ENCODE measurements at places on chromosomes 11 and 22.

GRCh38 chr11:116888884-116889549 is 51.6 kb upstream of the APOA1 start:
- DNase-seq = no peak

DNA sequence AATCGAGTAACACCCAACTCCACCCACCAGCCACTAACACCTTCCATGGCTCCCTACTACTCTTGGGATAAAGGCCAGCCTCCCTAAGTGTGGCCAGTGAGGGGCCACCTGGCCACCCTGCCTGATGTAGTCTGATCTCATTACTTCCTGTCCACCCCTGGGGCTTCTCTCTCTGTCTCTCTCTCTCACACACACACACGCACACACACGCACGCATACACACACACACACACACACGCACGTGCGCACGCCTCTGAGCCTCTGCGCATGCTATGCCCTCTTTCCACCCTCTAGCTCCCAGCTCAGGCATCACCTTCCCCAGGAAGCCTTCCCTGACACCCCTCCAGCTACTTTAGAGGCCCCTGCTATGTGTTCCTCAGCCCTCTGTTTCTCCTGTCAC is 3.9 kb downstream of the MFNG start:
- no peak for DNase-seq

DNA sequence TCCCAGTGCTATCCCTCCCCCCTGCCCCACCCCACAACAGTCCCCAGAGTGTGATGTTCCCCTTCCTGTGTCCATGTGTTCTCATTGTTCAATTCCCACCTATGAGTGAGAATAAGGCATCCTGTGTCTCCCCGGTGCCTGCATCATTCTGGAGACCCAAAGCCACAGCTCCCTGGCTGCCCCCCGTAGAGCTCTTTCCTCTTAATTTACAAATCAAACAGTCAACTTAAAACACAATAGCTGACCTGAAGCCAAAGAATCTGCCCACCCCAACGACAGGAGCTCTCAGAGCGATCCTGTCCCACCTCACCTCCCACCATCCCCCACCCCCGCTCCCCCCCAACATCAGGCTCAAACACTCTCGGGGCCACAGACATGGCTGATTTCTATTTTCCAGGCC is 558.3 kb downstream of the BRD1 start:
- no peak for DNase-seq

DNA sequence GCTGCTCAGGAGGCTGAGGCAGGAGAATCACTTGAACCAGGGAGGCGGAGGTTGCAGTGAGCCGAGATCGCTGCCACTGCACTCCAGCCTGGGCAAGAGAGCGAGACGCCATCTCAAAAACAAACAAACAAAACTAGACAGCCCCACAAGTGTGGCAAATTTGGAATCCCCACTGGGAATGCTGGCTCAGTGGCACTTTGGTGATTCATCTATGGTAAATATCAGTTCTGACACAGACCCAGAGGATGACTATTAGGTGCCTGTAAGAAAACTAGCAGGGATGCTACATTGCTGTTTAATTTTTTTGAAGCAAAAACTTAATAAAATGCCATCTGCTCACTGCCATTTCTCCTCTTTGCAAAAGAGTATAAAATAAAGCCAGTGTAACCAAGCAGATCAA is 107.9 kb downstream of the NAT10 start:
- no peak for DNase-seq

GRCh38 chr11:63508009-63508408 is 2.1 kb downstream of the LGALS12 start:
- no peak for DNase-seq

DNA sequence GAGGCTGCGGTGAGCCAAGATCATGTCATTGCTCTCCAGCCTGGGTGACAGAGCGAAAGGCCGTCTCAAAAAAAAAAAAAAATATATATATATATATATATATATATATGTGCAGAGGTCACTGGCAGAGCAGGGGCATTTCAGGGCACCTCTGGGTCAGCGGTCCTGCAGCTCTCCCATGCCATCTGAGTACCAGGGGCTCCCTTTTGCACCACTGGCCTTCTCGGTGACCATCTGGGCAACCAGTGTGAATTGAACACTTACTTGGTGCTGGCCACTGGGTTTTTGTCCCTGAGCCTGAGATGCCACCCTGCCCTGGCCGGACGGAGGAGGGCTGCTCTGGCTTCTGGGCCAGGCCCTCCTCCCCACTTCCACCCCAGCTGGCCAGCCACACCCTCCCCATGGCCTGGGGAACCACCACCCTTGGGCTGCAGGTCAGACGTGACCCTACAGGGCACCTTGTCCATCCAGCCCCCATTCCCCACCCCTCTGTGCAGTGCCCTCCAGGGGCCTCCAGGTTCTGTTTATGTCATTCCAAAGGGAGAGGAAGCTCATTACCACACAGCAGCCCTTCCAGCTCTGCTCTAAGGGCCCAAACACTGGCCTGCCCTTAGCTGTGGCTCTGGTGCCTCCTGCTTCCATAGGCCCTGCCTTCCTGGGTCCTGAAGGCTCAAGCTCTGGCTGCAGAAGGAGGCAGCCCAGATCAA is 10.3 kb downstream of the MAPK8IP1 start:
- DNase-seq = no peak

DNA sequence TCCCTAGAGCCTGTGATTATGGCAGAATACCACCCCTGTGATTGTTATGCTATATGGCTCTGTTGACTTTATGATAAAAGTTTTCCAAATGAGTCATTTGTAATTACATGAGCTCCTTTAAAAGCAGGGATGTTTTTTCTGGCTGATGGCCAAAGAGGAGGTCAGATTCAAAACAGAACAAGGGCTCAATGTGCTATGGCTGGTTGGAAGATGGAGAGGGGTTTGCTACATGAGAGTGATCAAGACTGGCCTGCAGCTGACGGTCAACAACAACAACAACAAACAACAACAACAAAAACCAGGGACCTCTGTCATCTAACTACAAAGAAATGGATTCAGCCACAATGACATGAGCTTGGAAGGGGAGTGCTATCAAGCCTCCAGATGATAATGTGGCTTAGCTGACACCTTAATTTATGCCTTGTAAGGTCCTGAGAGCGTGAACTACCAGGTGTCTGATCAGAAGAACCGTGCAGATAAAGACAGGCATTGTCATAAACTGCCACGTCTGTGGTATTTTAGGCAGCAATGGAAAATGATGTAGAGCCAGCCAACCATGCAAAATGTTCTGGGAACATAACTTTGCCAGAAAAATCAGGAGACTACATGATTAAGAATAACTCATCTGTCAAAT is 47.2 kb downstream of the PIWIL3 start:
- DNase-seq = peak; percentile 38

- no peak for DNase-seq
Measured at GRCh38 chr22:30170129-30170528, 76.4 kb downstream of the LIF start.

- no peak for DNase-seq
Measured at GRCh38 chr11:77580712-77581337, 8.9 kb upstream of the AQP11 start.

DNA sequence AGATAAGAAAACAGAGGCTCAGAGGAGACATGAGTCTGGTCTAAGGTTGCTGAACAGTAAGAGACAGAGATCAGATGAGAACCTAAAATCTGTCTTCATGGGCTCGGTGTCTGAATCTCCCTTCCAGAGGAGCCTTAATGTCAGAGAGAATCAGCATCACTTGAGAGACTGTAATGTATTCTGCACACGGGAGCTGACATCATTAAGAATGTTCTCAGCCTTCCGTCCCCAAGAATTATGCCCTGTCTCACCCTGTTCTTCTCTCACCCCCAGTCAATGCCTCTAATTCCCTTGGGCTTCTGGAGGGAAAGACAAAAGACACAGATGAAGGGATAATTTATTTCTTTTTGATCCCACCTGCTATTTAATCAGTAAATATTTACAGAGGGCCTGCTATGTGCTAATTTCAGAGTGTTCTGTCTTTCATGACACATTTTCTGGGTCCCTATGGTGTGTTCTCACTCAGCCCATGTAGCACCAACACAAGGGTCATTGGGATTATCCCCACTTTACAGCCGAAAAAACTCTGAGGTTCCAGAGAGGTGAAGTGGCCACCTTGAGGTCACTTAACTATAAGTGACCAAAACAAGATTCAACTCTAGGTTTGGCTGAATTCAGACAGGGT is 61.8 kb downstream of the CD82 start:
- DNase-seq = no peak

- peak; percentile 2 for DNase-seq
Measured at GRCh38 chr22:30754971-30755758, 60.5 kb downstream of the OSBP2 start.

DNA sequence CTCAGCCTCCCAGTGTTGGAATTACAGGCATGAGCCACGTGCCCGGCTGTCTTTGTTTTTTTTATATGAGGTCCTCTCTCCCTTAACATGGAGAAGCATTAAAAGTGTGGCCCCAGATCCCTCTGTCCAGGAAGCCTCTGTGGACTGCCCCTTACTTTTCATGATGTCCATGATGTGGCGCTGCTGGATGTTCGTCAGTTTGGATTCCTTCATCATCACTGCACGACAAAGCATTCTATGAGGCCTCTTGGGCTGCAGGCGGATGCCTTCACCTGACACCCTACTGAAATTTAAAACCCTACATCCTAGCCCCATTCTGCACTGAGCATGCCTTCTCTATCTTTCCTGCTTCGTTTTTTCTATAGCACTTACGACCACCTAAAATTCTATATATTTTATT is 2.1 kb downstream of the C22orf23 start:
- no peak for DNase-seq

- no peak for DNase-seq
Measured at GRCh38 chr22:19951346-19951745, 9.7 kb upstream of the TXNRD2 start.

DNA sequence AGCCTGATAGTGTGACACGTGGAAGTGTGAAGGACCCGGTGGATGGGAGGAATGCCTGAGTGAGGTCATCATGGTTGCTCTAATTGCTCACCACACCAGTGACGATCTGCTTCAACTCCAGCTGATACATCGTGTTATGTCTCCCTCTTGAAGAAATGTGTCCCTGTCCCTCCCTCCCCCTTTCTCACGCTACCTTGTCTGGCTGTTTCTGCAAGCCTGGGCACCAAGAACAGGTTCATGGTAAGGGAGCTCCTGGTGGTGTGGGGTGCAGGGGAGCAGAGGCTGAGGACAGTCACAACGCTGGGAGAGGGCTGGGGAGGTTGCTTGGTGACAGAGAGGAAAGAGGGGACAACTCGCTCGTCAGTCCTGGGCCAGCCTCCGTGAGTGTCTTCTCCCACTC is 413.4 kb downstream of the SOX6 start:
- DNase-seq = no peak

- DNase-seq = no peak
Measured at GRCh38 chr11:9771071-9771511, 107.2 kb downstream of the SWAP70 start.

- no peak for DNase-seq
Measured at GRCh38 chr22:26068571-26068970, 100.7 kb upstream of the SEZ6L start.

GRCh38 chr11:57622263-57622662 is 24.8 kb downstream of the SERPING1 start:
- DNase-seq = no peak

DNA sequence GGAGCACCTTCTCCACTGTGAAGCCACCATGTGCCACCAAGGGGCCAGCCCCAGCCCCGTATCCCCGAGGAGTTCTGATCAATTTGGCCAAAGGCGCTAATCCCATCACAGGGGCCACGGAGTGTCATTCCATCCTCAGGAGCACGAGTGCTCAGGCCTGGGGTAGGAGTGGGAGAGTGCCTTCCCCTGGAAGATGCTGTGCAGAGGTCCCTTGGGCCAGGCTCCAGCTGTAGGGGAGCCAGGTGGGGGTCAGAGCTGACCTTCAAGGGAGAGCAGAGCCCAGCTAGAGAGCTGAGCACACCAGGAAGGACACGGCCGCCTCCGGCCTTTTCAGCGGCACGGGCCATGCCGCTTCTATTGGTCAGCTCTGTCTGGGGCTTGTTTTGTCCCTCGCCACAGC is 1459.9 kb downstream of the BRD1 start:
- no peak for DNase-seq

- no peak for DNase-seq
Measured at GRCh38 chr11:313787-314553, at the start of gene IFITM1. Gene IFITM1, plus strand, starts transcription at chr11:314040. Its CDS starts 131 bp downstream, at chr11:314171.

- DNase-seq = no peak
Measured at GRCh38 chr11:13954591-13954990, 7.9 kb upstream of the SPON1 start.

Measured in DMS79 (cell line).